ENCODE measurements at places on chromosomes 12 and 14.

- no peak for DNase-seq
Observed at GRCh38 chr14:74077401-74077800, 6.9 kb downstream of the ALDH6A1 start.

DNA sequence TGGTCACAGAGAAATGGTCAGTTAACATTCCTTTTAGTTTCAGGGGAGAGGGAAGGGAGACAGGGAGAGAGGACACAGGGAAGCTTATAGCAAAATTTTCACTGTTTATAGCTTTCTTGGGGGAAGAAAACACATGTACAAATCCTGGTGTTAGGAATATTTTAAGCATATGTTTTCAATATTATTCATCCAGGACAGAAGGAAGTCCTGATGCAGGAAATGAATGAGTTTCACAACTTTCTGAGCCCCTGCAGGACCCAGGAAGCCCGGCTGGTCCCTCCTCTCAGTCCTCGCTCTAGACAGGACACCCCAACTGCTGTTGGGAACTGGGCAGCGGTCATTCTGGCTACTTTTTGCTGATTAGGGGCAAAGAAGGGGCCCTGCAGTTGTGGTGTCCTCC, 71.1 kb upstream of the ZDHHC17 start:
- no peak for DNase-seq

DNA sequence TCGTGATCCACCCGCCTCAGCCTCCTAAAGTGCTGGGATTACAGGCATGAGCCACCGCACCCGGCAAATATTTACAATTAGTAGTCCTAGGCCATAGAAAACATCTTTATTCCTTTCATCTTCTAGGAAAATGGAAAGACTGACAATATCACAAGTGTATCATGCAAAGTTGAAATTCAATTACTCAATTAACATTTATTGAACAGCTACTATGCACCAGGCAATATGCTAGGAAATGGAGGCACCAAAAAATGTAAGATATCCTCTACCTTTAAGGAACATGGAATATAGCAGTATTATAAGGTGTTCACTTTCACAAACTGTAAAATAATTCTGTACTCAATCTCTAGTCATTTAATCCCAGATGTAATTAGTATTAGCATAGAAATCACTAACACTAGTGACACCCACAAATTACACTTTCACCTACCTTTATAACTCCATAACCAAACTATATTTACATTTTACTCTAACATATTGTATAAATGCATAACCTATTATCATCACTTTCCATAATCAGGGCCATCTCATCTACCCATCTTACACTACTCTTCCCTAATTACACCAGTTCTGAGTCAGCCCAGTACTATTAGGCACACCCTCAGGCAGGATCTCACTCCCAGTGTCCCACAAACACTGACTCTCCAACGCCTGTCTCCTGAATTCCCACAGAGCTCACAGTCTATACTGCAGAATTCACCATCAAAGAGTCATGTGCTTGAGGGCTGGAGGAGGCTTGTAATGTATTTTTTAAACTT, 10.4 kb downstream of the CORO1C start:
- no peak for DNase-seq

DNA sequence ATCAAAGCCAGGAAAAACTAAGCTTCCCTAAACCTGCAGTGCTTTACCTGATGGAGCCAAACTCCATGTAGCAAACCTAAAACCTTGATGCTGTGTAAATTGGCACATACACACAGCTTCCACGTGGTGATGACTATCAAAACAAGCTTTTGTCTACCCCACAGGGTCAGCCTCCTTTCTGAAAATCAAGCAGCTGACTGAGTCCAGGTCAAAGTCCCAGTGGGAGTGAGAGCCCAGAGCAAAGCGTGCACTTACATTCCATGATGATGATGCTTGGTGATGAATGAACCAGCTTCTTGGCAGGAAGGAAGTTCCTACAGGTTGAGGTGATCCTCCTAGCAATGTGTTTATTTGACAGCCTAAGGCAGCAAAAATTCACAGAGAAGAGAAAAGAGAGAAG, 630.0 kb upstream of the TBX3 start:
- no peak for DNase-seq

DNA sequence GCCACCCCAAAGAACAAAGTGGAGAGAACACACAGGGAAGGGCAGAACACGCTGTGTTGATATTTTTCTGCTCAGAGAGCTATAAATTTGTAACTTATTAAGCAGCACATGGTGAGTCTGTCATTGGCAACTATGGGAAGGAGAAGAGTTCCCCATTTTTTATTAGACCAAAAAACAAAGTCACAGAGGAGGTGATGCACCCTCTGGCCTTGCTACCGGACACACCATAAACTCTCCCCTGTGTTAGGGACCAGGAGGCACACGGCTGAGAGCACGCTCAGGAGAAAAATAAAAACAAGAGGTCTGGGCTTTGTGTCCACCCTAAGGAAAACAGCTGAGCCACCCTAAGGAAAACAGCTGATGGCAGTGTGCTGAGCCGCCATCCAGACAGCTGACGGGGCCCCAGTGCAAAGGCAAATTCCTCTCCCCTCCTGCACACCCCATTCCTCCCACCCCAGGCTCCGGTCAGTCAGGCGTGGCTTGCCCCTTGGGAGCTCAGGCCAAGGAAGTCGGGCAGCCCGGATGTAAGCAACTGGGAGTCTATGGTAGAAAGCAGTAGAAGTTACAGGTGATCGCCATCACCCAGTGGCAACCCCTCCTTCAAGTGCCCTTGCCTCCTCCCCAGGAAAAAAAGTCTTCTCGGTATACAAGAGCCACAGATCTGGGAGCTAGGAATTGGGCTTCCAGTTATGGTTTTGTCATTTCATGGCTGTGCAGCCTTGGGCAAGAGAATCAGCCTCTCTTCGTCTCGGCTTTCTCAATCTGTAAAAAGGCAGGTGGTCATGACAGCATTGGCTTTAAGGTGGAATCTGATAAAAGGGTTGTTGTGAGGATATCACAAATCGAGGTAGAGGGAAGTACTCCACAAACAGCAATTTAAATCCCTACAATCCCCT, 2.4 kb downstream of the PXN start:
- DNase-seq, result no peak

DNA sequence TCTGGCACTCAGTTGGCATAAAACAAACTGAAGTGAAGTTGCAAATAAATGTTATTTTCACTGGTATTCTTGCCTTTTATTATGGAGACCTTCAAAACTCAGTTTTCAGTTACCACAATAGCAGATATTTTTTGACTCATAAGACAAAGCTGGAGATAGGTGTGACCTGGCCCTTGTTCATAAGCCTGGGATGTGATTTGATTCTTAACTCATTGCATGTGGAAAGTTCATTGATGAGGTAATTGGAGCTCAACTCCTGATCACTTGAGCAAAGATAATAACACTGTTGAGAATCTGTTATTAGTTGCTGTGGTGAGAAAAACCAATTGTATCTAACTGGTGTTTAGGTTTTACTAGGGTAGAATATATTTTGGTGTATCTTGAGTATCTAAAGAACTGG, 105.1 kb downstream of the AEBP2 start:
- no peak for DNase-seq
